ENCODE measurements at places on chromosomes 2 and 18.

DNA sequence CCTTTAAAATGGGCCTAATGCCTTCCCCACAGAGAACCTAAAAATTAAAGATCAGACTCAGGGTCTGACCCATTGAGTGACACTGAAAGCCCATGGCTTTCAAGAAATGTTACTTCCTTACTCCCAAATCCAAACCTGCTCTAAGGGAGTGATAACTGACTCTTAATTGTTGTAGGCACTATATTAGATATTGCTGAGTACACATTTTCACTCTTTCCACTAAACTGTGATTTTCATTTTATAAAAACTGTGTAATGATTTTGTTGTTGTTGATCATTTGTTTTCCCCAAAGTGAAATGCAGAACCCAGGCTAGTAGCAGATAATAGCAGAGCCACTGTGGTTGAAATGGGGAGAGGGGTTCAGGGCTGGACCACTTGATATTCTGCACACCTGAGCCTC lies 87.1 kb downstream of the LRRTM1 start:
- DNase-seq, result no peak

DNA sequence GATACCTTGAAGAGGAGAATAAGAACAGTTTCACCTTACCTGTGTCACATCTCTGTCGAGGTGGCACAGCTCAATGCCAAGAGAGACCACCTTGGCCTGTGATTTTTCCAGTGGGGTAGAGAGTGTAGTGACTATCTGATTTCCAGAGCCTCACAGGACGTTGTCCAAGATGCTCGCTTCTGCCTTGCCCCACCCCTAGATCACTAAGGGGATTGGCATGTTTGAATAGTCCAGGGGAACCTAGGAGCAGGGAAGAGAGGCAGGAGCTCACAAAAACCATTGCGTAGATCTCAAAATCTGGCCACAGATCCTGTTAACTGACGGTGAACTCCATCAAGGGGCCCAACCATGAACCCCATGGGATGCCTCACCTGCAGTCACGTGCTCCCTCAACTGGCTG lies 24.2 kb downstream of the TMEM178A start:
- no peak for DNase-seq

- DNase-seq, result peak; percentile 63
Observed at GRCh38 chr18:48833701-48834412, 116.9 kb downstream of the SMAD7 start.

DNA sequence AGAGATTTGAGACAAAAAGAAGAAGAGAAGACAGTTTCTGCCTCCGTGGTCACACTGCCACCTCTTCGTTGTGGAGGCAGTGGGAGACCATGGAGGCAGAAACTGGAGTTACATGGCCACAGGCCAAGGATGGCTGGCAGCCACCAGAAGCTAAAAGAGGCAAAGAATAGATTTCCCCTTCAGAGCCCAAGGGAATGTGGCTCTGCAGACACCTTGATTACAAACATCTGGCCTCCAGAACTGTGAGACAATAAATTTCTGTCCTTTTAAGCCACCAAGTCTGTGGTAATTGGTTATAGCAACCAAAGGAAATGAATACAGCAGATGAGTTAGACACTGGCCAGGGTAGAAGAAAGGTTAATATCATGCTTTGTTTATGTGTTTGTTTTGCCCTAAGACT lies 420.4 kb upstream of the LYPD1 start:
- DNase-seq, result no peak

GRCh38 chr18:36281936-36282335 lies 15.6 kb upstream of the FHOD3 start:
- DNase-seq, result no peak

- DNase-seq, result peak; percentile 31
Observed at GRCh38 chr18:63199743-63200241, 119.8 kb downstream of the BCL2 start.

DNA sequence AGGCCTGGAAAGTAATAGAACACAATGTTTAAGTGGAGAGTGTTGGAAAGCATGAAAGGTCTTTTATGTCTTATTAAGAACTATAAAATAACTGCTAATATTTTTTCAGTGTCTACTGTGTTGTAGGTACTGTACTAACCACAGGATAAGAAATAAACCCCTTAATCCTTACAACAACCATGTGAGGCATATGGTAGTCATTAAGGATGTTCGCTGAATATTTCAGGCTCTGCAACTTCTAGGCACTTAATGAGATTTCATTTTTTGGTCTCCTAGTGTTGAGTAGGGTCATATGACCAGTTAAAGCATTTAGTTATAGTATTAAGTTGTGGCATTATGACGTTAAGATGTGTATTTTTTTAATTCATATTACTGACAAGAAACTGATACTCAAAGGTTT lies 346.6 kb upstream of the KCNH7 start:
- DNase-seq, result no peak

Measured in activated naive CD4-positive, alpha-beta T cell treated with anti-CD3 and anti-CD28 coated beads, Interleukin-2, amount 50 U/mL, for 72 hours (primary cell).